Lung microvascular endothelial cell (primary cell): ENCODE measurements at places on chromosomes 4 and X. TPM values are rescaled to one million over a fixed set of nuclear protein-coding genes. Genes with fewer than 3 reads are reported as not detected.

DNA sequence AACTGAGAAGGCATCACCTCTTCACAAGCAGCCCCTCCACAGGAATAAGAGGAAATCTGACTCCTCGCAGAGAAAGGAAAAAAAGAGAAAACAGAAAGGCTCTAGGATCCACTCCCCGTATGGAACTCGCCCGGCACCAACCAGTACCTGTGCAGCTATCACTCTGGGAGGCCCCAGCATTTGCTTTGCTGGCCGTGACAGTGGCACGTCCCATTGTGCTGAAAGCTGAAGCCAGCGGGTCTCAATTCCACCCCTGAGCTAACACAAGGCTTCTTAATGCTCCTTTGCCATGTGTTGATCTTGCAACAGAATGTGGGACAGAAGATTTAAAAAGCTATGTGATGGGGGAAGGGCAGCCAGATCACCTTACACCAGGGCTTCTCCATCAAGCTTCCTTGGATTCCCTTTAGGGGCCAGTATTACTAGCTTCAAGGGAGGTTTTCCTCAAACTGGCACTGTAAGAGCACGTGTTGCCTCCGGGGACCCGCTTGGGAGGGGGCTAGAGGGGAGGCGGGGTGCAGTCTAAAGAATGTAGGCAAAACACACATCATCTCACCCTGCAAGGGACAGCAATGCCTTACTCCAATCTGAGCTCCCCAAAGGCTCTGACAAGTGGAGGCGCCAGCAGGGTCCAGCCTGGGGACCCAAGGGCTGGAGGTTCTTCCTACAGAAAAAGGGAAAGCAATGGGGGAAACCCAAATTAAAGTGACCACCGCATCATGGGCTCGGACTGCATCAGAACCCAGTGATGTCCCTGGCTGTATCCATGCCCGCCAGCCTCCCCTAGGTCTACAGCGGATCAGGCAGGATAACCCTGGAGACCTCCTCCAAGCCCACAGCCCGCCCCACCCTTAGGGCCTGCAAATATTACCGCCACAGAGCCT lies 1.2 kb downstream of the USP46 start:
- no peak for DNase-seq

GRCh38 chr4:152255437-152255836 lies 280.5 kb downstream of the FBXW7 start:
- DNase-seq = peak; percentile 94

- no peak for DNase-seq
Observed at GRCh38 chr4:8352368-8353157, 83.0 kb downstream of the HTRA3 start.

DNA sequence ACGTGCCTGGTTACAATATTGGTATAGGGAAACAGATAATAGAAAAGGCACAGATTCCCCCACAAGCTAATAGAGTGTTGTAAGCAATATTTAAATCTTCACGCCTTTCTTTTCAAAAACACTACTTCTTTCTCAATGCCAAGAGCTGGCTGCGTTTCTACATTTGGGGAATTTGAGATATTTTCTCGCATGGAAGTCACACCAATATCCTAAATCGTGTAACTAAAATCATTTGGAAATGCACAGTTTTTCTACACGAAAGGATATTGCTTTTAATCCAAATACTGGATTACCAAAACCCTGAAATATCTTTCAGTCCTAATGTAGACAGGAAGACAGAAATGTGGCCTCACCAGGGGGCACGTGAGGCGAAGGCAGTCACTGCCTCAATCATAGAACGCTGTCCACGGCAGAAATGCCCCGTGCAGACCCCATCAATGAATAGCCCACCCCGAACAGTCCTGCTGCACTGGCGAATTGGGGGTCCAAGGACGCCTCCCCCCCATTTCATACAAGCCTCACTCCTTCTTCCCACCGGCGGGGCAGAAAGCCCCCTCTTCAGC lies 106.6 kb downstream of the NSUN7 start:
- no peak for DNase-seq

DNA sequence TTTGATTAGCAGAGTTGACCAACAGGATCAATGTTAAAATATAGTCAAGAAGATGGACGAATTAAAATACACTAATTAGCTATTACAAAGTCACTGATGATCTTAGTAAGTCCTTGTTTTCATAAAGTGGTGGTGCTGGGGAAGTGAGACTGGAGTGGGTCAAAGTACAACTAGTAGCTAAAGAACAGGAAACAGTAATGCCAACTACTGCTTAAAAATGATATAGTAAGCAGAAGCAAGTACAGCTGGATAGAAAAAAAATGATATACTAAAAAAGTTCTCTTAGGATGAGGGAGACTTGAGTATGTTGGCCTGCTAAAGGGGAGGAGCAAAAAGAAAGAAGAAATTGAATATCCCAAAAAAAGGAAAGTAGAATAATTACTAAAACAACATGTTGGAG lies 580.8 kb upstream of the FTHL17 start:
- DNase-seq = no peak

DNA sequence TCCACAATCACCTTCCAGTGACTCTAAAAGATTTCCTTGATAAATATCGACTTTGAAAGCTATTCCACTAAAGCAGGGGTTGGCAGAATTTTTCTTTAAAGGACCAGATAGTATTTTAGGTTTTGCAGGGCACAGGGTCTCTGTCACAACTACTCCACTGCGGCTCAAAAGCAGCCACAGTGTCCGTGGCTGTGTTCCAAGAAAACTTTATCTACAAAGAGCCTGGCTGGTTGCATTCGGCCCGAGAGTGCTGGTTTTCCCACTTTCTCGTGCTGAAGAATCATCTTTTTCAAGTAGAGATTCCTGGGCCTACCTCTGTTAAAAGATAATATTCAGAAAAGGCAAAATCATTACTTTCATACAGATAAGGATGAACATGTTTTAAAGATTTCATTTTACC lies 55.6 kb downstream of the TSPAN7 start:
- no peak for DNase-seq

- no peak for DNase-seq
Observed at GRCh38 chrX:122850326-122850725, 333.8 kb upstream of the GRIA3 start.

DNA sequence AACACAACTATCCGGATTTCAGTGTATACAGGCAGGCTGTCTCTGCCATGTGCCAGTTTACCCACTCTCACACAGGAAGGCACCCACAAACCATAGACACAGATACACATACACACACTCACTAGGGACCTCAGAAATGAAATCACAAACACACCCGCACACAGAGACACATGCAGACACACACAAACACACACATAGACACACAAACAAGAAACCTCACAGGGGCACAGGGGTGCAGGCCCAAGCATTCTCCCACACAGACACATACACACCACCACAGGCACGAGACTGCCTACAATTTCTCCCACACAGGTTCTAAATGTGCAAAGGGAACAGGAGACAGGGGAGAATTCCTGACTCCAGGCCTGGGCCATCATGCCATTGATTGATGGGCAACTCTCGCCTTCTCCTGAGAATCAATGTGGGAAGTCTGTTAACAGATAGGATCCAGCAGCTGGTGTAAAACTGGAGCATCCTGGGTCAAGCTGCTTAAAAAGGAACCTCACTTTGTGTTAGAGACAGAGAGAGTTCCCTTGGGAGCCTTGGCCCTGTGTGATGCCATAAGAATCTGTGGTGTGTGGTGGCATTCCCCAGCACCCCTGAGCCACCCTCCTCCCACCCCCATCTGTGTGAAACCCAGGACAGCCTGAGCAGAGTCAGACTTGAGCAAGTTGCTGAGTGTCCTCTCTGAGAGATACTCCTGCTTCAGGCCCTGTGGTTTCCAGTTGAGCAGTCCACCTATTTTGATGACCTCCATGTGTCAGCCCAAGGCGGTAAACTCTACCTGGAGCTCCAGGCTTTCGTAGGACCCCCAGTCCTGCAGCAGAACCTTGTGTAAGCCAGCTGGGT lies 33.9 kb downstream of the NBDY start:
- DNase-seq = no peak

Gene XPNPEP2
- not detected in 2 replicates for total RNA-seq

- peak; percentile 57 for DNase-seq
Observed at GRCh38 chrX:86002076-86002896, 45.1 kb downstream of the CHM start.

DNA sequence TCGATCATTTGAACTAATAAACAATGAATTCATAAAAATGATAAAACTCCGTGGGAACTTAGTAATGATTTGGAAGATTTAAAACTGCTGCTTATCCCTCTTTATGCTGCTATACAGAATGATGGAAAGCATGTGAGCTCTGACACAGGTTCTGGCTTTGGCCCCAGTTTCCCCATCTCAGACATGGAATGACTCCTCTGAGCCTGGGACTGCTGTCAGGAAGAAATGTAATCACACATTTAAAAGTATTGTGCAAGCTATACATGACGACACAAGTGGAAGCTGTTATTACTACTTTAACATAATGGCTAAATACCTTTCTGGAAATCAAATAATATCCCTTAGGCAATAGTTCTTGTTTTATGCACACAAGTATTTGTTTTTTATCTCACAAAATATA lies 161.7 kb downstream of the DCHS2 start:
- DNase-seq = no peak

Gene SSX3
- not detected in 2 replicates for total RNA-seq

- no peak for DNase-seq
Observed at GRCh38 chr4:123507376-123507775, 110.8 kb downstream of the SPRY1 start.

Gene PABPC1L2A
- not detected in 2 replicates for total RNA-seq

DNA sequence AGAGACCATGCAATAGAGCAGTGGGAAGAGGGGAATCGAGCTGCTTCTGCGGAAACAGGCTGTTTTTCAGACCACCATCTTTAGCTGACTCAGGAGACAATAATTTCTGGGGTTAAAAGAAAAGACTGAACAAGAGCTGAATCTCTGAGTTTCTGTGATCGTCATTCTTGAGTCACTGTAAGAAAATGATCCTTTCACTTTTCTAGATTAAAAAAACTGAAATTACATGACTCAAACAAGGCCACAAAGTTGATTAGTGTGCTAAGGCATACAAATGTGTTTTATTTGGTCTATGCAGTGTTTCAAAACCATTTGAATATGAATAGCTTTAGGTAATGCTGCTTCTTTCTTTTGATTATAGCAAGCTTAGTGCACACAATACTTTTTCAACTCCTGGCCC lies 194.4 kb upstream of the RPL34 start:
- DNase-seq = no peak
